ENCODE measurements at places on chromosomes 1 and 21.

GRCh38 chr1:68293122-68293521, 60.8 kb upstream of the WLS start:
- DNase-seq: no peak

DNA sequence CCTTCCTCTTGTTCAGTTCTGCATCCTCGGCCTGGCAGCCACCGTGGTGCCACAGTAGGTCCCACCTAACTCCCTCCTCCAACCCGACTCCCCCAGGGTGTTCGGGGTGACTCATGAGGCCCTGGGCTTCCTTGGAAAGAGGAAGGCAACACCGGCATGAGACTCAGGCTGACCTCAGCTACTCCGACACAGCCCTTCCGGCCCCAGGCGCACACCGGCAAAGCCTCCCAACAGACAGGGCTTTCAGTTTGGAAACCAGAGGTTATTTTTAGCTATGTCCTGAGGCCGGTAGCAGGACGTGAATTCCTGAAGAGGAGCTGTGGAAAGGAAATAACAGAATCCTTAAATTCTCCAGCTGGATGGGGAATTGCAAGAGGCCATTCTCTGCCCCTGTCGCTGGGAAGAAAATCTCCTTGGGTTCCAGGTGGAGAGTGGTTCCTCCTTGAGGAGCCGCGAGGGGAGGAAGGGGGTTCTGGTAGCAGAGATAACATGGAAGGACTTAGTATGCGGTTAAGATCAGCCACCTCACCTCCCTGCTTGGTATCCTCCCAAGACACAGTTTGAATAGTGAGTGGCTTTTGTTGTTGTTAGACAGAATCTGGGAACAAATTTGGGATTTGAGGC, 24.4 kb downstream of the PLXNA2 start:
- no peak for DNase-seq

GRCh38 chr1:51523931-51524330, 4.9 kb upstream of the EPS15 start:
- DNase-seq: no peak

GRCh38 chr1:46489638-46490405, at the start of gene DMBX1:
Gene DMBX1 (plus strand): TSS chr1:46489836. CDS start chr1:46507011, 17,175 bp downstream.
- no peak for DNase-seq

DNA sequence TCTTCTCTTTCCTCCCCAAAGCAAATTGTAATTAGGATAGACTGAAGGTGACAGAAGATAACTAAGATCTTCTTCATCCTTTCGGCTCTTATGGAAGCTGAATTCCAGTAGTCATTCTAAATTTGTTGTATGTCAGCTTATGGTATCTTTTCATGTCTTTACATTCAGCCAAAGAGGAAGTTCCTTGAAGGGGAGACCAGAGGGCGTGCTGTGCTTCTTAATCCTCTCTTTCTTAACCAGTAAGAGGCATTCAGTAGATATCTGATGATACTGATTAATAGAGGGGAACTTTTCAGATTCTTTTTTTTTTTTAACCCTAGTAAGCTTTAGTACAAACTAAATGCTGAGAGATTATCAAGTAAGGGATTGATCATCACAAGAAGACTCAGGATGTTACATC, 102.3 kb downstream of the OSBPL9 start:
- no peak for DNase-seq

GRCh38 chr1:165300400-165300903, 56.1 kb downstream of the LMX1A start:
- DNase-seq: no peak

- DNase-seq: no peak
These were observed 80.2 kb upstream of the PALMD start for GRCh38 chr1:99565606-99566289.

DNA sequence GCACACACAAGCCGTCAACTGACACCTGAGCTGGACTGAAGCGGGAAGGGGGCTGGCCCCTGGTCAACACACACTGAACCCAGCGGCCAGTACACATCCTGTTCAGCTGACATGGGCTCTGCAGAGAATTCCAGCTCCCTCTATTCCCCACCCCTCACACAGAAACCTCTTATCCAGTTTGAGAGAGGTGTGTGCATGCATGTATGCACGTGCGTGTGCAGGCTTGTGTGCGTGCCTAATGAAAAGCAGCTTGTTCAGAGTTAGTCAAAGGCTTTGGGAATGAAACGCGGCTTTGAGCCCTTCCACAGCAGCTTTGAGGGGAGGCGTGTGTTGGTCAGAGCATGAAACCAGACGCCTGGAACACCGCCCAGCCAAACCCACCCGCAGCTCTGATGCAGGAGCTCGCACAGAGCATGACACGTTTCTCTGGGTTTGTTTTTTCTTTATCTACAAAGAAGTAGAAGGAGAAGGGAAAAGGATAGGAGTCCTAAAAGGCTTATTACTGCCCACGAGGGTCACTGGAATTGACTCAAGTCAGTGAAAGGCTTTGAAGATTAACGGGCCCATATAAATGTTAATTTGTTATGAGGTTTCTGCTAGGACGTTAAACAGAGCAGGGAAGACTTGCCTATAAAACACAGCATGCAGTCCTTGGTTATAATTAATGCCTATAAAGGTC, 184.2 kb downstream of the ETS2 start:
- DNase-seq: no peak

GRCh38 chr1:237258871-237259270, 216.9 kb downstream of the RYR2 start:
- no peak for DNase-seq

GRCh38 chr1:243474136-243474881, 218.5 kb downstream of the SDCCAG8 start:
- no peak for DNase-seq

DNA sequence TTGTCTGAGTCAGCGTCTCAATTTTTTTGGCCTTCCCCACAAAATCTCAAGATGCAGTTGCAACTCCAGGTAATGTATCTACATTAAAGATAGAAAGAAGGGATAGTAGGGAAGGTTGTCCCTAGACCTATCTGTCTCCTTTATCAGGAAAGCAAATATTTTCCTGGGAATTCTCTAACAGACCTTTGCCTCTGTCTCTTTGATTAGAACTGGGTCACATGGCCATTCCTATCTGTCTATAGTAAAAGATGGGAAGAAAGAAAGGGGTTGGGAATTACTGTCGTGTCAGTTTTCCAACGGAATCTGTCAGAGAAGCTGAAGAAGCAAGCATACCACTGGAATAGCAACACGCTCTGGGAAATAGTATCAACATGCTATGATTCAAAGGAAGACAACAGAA, 48.7 kb downstream of the ZNF326 start:
- DNase-seq: no peak

- DNase-seq: no peak
These were observed 49.1 kb upstream of the DR1 start for GRCh38 chr1:93296555-93297154.

GRCh38 chr1:17575797-17576518, 36.5 kb downstream of the ARHGEF10L start:
- DNase-seq: no peak

DNA sequence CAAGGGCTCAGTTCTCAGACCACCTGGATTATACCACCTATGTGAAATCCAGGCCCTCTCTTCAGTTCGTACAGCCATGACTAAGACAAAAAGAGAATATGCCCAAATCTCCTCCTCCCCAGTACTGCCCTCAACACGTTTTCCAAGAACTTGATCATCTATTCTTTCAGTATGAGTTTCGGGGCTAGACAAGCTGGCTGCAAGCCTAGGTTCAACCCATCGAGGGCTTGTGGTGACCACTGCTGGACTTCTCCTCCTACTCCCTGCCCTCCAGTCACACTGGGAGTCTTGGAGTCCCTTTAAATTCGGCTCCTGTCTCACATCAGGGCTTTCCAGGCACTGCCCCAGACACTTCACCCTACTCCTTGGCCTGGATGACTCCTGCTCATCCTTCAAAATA, 352.3 kb downstream of the KCNH1 start:
- DNase-seq: no peak

GRCh38 chr1:231159202-231159962, 2.5 kb upstream of the TRIM67 start:
- DNase-seq: no peak

DNA sequence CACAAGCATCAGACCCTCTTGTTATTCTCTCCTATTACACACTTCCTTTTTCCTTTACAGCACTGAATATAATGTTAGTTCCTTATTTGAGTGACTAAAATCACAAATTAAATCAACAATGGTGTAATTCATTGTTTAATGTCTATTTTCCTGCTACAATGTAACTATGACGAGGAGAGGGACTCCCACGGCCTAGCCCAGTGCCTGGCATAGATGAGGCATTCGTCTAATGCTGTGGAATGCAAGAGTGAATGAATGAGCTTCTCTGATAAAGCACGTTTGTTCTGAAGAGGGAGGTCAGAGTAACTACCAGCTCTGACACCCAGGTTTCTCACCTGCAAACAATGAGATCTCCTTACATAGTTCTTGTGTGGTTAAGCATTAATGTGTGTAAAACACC, 479.4 kb downstream of the OMA1 start:
- no peak for DNase-seq

- no peak for DNase-seq
These were observed 75.6 kb upstream of the KRTAP11-1 start for GRCh38 chr21:30957010-30957409.

DNA sequence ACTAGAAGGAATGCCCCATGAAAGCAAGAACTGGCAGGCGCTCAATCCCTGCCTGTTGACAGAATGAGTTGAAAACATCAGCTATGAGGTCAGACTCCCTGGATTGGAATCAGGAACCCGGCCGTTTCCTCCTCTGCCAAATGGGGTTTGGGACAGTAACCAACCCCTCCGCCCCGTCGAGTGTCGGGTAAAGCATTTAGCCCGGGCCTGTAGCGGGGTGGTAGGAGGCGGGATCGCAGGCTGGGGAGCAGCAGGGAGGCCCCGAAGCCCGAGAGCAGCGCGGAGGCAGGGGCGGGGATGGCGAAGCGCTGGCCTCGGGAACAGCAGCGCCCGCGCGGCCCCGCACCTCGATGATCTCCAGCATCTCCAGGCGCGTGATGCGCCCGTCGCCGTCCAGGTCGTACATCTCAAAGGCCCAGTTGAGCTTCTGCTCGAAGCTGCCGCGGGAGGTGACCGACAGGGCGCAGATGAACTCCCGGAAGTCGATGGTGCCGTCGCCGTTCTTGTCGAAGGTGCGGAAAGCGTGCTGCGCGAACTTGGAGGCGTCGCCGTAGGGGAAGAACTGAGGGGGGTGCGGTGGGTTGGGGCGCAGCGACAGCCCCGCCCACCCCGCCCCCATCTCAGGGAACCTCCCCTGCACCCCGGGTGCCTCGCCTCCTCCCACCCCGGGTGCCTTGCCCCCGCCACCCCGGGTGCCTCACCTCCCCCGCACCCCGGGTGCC, 7.5 kb downstream of the HPCAL4 start:
- DNase-seq: peak; percentile 27

DNA sequence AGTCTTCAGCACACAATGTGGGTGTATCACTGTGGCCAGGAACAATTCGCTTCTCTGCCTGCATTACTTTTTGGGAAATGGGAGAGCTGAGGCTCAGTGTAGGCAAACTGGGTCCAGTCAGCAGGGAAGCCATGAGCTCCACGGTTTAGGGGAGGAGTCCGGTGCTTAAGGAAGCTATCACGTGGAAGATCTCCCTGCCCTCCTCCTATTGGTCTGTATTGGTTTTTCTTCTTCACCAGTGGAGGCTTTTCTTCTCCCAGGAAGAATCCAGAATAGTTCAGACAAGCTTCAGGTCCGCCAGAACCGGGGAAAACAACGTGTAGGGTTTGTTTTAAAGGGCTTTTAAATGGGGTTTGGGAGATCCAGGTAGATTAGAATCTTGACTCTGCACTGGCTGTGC, 156.2 kb upstream of the CAMK1G start:
- DNase-seq: no peak

DNA sequence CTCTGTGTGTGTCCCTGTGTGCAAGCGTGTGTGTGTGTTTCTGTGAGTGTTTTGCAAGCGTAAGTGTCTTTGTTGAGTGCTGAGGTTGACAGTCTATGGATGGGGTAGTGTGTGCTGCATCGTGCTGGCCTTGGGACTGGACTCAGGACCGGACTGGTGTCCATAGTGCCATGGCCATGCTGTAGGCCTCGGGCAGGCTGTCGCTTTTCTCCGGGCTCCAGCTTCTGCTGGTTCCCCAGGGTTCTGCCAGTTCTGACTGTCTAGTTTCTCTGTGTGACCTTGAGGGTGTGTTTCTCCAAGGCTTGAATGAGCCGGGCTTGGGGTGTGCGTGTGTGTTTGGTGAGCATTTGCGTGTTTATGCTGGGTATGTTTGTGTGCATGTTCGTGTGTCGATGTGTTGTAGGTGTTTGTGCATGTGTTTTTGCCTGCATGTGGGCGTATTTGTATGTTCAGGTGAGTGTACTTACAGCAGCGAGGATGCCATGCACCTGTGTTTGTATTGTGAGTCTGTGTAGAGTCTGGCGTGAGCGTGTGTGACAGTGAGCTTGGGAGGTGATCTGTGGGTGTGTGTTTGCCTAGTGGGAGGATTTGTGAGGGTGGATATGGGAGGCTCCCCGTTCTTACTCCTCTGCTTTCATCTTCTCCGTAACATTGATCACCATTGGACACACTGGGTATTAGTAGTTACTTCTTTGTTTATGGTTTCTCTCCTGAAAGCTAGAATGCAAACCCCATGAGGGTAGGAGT, 51.7 kb upstream of the POU3F1 start:
- DNase-seq: no peak

DNA sequence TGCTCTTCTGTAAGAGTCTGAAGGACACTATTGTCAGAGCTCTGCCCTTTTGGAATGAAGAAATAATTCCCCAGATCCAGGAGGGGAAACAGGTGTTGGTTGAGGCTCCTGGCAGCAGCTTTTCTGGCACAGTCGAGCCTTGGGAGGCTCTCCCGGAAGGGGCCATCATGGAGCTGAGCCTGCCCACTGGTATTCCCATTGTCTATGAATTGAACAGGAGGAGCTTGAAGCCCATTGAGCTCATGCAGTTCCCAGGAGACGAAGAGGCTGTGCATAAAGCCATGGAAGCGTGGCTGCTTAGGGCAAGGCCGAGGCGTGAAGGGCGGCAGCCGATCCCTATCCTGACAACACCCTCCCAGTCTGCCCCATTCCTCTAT, 26.6 kb downstream of the UBE4B start:
- DNase-seq: no peak

GRCh38 chr1:32733582-32734321, 31.2 kb upstream of the SYNC start:
- no peak for DNase-seq

- DNase-seq: no peak
These were observed 1.4 kb downstream of the ZNF697 start for GRCh38 chr1:119646521-119647227.

GRCh38 chr1:161379071-161379470, 11.4 kb upstream of the CFAP126 start:
- DNase-seq: no peak

- DNase-seq: no peak
These were observed 20.4 kb upstream of the LBR start for GRCh38 chr1:225448146-225448805.

GRCh38 chr1:158371188-158371953, 17.7 kb downstream of the CD1E start:
- no peak for DNase-seq

- DNase-seq: no peak
These were observed 61.3 kb downstream of the LBR start for GRCh38 chr1:225366552-225366951.

GRCh38 chr21:34520764-34521508, 8.9 kb upstream of the KCNE1 start:
- DNase-seq: no peak

GRCh38 chr1:50329332-50329932, 93.8 kb downstream of the DMRTA2 start:
- DNase-seq: no peak
